ENCODE measurements at places on chromosomes 5 and 9.

DNA sequence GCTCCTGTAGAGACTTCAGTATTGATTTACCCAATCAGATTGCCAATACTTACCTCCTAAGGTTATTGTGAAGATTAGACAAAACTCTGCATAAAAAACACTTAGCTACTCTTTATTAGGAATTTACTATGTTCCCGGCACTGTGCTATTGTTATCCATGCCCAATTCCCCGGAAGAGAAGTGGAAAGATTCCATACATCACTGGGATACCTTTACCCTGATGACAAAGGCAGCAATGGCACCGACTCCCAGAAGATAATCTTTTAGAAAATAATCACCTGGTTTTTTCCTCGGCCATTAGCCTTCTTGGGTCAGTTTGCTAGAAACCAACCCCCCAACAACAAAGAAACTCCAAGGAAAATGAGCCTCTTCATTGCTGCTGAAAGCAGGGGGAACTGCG is 226.0 kb downstream of the SNX18 start:
- DNase-seq = no peak

GRCh38 chr5:74866596-74867162 is 492 bp upstream of the FAM169A start:
- DNase-seq = no peak

- no peak for DNase-seq
Measured at GRCh38 chr5:67390935-67391334, 194.3 kb upstream of the CD180 start.

GRCh38 chr9:3464033-3464638 is 61.7 kb downstream of the RFX3 start:
- no peak for DNase-seq

- no peak for DNase-seq
Measured at GRCh38 chr5:14305045-14305444, 161.9 kb downstream of the TRIO start.

Data from NCI-H1694 treated with DMSO at 0.1 percent for 48 hours (cell line).